ENCODE measurements at places on chromosomes 11 and 22.

DNA sequence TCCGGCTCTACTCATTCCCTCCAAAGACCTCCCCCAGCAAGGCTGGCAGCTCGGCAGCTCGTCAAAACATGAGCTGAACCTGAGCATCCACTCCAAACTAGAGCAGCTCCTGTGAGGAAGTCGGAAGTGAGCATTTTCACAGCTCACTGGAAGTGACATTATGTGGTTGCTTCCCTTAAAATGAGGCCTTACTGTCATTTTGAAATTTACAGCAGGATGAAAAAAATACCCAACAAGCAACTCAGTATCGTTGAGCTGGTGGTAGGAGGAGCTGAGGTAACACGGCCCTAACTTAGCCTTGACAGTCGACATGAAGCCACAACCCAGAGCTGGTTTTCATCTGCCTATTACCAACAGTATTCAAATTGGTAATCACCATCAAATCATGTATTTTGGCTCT, 38.0 kb upstream of the ARFGAP3 start:
- no peak for DNase-seq

DNA sequence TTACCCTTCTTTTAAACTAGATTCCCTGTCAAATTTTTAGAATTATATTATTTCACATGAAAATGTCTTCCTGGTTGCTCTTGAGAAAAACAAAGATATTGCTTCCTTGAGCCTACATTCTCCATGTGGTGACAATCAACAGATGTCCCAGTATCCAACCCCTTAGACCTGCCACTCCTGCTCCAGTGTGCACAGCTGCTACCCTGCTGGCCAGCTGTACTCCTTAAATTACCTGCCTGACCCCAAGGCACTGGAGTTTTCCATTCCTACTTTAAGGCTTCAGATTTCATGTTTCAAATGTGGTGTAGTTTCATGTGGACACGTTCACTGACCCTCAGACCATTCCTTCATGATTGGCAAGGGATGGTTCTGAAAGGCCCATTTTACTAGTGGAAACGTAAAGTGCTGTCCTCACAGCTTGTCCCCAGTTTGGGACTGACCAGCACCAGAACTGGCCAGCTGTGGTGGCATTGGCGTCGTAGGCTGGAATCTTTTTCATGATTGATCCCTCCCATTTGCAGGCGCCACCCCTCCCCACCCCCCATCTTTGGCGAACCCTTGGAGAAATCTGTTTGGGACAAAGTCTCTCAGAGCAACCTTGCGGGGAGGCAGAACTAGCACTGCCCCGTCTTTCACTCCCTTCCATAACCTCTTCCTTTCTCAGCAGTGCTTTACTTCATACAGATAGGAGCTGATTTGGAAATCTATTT, 123.5 kb downstream of the DBX1 start:
- no peak for DNase-seq

DNA sequence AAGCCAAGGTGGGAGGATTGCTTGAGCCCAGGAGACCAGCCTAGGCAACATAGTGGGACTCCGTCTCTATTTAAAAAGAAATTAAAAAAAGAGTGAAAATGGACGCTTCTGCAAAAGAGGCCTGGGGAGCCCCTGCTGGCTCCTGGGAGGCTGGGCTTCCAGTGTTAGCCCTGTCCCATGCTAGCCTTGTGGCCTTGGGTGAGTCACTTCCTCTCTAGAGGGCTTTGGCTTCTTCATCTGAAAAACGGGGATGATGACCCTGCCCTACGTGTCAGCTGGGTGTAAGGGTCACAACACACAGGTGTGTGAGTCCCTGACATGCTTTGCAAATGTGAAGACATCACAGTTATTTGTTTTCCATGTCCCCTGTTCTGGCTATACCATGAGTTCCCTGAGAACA, 32.8 kb downstream of the FAM227A start:
- no peak for DNase-seq

GRCh38 chr11:72969894-72970335, 155.7 kb downstream of the ATG16L2 start:
- DNase-seq: no peak

- no peak for DNase-seq
Observed at GRCh38 chr11:124050748-124051147, 9.6 kb upstream of the OR10G7 start.

DNA sequence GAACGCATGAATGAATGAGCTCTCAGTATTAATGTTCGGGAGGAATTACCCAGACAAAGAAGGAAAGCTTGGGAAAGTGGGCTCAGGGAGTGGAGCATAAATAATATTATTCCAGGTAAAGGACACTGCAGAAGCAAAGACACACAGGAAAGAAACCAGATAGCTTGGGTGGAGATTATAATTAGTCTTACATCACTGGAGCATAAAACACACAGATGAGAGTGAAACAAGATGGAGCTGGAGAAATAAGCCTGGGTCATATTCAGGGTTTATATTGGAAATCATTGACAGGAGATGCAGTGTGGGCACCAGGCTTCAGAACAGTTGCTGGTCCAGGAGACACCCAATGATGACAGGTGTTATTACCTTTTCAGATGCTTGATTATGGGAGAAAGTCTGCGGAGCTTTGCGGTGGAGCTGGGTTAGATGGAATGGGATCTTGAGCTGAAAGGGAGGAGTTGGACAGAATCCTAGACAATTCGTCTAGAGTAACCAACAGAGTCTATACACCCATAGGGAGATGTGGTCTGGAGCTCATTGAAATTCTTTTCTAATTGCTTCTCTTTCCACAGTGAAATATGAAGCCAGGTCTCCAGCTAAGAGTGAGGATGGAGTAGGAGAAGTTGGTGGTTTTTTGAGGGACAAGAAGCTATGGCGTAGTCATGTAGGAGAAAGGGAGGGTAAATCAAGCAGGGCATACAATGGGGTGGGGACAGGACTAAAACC, 227.2 kb downstream of the FAM76B start:
- DNase-seq: no peak

- no peak for DNase-seq
Observed at GRCh38 chr11:8723711-8724110, 41.1 kb downstream of the RPL27A start.

- no peak for DNase-seq
Observed at GRCh38 chr22:31926969-31927368, 17.4 kb upstream of the YWHAH start.

GRCh38 chr11:107438148-107438547, 19.5 kb downstream of the CWF19L2 start:
- no peak for DNase-seq

GRCh38 chr22:20550057-20550817, 42.8 kb downstream of the MED15 start:
- no peak for DNase-seq

DNA sequence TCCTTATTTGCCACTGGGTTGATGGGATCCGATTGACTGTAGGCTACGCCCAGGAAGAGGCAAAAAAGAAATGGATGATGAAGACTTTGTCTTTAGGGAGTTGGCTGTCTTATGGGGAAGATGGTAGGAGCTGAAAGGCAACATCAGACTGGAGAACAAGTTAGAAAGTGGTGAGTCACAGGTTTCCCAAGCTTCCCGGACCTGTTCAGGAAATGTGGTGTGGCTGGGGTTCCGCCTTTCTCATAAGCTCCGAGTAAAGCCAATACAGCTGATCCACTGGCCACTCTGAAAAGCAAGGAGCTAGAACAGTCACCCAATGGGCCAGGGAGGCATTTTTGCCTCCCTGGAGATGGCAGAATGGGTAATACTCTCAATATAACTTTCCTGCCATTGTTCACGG, 194.5 kb downstream of the SNX19 start:
- DNase-seq: no peak

DNA sequence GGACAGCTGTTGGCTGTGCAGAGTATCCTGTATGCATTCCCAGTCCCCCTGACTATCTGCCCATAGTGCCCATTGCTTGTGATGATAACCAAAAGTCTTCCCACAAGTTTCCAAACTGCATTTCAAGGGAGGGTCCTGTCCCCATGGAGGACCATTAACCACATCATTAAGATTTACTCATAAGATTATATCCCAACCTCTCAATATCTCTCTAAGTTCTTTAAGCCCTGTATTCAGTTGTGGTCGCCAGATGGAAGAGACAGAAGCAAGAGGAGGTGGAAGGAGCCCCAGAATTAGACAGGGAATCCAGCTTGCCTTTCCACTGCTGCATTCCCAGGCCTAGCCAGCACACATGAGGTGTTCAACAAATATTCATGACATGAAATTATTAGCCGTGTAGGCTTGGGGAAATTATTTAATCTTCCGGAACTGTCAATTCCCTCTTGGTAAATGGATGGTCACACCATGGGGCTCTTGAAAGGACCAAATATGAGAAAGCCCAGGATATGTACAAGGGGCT, 42.6 kb upstream of the TIMP3 start:
- no peak for DNase-seq

DNA sequence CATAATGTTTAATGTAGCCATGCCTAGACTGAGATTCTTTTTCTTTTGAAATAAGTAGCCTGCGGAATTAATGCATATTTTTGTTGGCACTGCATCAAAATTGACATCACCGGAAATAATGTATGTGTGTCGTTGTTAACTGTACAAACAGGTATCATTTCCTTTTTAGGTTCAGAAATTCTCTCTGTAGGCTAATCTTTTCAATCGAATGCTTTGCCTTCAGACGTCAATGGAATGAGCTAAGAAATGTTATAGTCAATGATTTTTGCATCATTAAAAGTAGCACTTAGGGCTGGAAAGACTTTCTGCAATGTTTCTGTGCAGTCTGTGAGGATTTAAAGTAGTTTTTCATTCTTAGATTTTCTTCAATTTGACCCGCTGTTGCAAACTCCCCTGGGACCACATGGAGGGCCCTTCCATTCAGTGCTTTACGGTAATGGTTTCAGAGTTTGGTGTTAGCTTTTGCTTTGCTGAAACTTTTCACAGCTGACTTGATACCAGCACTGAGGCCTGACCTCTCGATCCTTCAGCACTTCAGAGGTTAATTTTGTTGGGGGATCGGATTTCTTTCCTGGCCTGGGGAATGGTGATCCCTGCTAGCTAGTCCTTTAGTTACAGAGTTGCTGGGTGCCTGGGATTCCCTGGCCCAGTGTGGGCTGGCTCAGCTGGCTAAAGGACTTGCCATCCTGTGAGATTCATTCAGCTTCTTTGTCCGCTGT, 137.8 kb downstream of the DBX1 start:
- no peak for DNase-seq

DNA sequence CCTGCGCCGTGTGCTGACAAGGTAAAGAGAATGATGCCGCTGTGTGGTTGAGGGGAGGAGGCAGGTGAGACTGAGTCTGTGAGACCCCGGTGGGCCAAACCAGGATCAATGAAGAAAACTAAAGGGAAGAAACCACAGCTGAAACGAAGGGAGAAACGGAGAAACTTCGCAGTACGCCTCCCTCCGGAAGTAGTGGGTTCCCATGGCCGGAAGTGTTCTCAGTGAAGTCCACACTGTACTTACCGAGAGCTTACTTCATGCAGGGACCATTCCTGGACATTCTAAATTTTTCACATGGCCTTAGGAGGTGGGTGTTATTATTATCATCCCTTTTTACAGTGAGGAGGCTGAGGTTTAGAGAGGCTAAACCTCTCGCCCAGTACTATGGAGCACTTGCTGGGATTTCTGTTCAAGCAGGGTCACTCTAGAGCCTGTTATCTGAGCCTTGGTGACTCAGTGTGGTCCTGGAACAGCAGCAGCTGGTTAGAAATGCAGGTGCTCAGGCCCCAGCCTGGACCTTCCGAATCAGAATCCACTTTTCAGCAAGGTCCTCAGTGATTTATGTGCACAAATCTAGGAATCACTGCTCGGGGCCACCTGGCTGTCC, 17.9 kb downstream of the CD5 start:
- DNase-seq: no peak

- no peak for DNase-seq
Observed at GRCh38 chr11:112355726-112356125, 95.1 kb upstream of the PLET1 start.

DNA sequence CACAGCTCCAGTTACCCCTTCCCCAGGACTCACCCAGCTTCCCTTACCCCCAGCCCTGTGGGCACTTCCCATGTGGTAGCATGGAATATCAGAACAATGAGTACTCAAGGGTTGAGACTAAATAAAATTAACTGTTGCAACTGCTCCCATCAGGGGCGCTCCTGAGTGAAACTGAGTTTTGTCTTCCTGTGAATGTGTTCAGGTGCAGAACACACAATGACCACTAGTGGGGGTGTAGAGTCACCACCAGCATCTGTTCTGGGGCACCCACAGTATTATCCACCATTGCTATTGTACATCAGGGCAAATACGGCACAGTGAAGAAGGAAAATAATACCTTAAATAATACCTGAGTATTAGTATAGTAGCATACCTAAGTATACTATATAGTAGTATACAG, 689.7 kb downstream of the TBC1D22A start:
- no peak for DNase-seq

GRCh38 chr22:43234264-43234988, 47.5 kb upstream of the TTLL12 start:
- no peak for DNase-seq

DNA sequence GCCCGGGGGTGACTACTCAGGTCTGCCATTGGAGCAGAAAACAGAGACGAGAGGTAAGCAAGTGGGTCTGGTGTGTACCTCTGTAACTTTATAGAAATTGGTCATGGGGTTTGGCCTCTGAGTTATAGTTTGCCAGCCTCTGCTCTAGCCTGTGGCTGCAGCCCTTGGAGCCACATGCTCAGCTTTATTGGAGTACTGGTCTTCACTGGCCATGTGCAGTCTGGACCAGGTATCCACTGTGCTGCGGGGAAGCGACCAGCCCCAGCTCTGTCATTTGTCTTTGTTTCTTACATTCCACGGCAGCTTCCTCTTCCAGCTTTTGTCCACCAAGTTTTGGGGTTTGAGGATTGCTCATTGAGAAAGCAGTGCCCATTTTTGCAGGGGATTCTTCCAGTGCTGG, 453.4 kb downstream of the TBC1D22A start:
- no peak for DNase-seq

DNA sequence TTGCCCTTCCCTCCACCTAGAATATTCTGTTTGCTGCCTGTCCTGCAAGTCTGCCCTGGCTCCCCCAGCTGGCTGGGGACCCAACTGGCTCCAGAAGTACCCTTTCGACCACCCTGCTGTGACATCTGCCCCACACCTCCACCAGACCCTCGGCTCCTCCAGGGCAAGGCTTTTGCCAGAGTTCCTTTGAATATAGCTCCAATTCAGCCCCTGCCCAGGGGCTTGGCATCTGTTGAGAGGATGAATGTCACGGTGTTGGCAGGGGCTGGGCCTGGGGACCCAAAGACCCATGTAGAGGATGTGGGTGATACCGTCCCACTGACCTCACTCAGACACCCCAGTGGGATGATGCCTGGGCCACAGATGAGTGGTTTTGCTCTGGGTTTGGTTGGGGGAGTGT, 4.0 kb downstream of the NLRP6 start:
- DNase-seq: no peak

GRCh38 chr22:23773483-23774113, 949 bp downstream of the MMP11 start:
- DNase-seq: no peak
